ENCODE measurements at places on chromosomes 1 and 21.
A peak's percentile ranks its signal among the peaks of the same experiment; 100 is the strongest.

GRCh38 chr1:169511316-169512005 is 25.7 kb upstream of the SLC19A2 start:
- peak; percentile 36 for DNase-seq

- no peak for DNase-seq
Observed at GRCh38 chr1:153506831-153507413, 28.9 kb downstream of the S100A6 start.

GRCh38 chr1:51170342-51170741 is 65.7 kb upstream of the RNF11 start:
- no peak for DNase-seq

DNA sequence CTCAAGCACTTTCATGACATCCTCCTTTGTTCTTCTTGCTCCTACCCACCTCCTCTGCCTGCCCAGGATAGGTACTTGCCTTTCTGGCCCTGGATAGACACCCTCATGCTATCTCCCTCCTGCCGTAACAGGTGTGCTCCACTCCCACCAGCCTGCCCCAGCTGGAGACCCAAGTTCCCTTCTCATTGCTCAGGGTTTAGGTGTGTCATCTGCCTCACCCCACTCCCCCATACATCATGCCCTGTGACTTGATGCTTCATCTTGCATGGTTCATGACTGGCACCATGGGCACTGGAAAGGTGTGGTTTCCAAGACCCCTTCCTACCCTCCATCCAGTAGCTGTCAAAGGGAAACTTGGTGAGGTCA is 5.9 kb downstream of the RHEX start:
- DNase-seq, result no peak

DNA sequence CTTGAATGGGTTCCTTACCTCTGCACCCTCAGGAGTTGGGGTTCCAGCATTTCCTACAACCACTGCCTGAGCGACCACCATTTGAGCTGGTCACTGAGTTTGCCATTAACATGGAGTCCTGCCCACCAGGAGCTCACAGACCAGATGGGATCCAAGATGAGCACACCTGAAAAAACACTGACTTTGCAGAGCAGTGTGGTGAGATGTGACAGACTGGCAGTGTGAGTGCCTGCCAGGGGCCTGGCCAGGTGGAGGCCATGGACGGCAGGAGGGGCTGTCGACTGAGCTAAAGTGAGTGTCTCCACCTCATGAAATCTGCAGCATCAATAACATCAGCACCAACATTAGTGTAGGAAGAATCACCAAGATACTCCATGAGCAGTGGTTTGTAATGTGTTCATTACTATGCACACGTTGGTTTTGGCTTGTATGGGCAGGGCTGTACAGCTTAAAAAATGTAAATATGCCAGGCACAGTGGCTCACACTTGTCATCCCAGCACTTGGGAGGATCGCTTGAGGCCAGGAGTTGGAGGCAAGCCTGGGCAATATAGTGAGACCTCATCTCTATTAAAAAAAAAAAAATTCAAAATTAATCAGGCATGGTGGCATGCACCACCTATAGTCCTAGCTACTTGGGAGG is 12.2 kb upstream of the MIXL1 start:
- no peak for DNase-seq

DNA sequence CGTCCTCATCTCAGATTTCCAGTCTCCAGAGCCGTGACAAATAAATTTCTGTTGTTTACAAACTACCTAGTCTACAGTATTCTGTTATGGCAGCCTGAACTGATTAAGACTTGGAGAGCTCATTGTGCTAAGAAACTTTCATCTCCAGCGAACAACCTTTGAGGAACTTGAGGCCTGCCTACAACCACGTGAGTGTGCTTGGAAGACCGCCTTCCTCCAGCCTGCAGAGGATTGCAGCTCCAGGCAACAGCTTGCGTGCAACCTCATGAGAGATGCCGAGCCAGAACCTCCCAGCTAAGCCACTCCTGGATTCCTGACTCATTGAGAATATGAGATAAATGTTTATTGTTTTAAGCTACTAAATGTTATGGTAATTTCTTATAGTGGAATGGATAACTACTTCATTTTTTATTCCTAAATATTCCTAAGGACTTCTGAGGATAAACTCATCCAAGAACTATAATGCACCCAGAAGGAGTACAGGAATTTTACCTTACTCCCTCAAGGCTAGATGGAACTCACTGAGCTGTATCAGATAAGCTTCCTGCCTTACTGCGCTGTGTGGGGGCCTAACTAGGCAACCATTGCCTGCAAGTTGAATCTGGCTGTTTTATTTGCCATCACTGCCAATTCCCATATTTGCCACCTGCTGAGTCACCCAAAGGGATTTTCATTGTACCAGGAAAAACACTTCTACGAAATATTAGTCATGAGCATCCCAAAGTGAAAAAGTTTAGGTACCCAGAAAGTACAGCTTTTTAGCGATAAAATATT is 17.6 kb downstream of the FAM177B start:
- DNase-seq, result no peak

GRCh38 chr1:190212450-190212849 is 265.2 kb downstream of the BRINP3 start:
- no peak for DNase-seq

- DNase-seq, result no peak
Observed at GRCh38 chr1:91736146-91736714, 149.7 kb downstream of the TGFBR3 start.

GRCh38 chr1:9340864-9341263 is 48.2 kb downstream of the SPSB1 start:
- no peak for DNase-seq

DNA sequence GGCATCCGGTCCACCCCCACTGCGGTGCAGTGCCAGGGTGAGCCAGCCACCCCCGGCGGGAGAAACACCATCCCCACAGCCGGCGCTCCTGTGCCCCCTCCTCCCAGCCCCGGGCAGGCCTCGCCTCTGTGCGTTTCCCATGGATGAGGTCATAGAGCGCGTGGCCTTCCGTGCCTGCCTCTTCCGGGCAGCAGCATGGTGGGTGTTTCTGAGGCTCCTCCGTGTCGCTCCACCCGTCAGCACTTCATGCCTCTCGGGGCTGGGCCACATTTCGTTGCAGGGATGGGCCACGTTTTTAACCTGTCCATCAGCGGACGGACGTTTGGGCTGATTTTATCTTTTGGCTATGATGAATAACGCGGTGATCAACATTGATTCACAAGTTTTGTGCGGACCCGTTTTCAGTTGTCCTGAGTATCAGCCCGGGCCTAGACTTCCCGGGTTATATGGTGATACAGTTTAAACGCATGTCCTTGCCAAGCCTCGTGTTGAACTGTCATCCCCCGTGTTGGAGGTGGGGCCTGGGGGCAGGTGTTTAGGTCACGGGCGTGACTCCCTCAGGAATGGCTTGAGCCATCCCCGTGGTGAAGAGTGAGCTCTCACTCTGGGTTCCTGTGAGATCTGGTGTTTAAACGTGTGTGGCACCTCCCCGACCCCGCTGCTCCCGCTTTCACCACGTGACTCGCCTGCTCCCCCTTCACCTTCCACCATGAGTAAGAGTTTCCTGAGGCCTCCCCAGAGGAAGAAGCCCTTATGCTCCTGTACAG is 64.8 kb downstream of the SLX9 start:
- DNase-seq, result no peak

- DNase-seq, result no peak
Observed at GRCh38 chr1:212315907-212316306, 30.7 kb downstream of the PPP2R5A start.

DNA sequence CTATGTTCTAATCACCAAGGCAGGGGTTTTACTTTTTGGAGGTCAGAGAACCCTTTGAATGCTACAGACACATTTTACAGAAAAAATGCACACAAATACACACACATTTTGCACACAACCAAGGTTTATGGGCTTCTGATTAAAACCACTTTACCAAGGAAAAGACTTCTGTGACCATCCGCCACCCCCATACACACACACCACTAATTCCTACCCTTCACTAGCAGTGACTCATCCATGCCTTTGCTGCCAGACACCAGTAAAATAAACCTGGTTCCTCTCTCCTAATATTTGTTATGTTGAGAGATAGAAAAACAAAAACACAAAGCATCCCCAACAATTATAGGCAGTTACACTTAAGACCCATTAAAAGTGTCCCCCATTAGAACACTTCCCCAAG is 12.9 kb downstream of the PIGM start:
- DNase-seq, result no peak

DNA sequence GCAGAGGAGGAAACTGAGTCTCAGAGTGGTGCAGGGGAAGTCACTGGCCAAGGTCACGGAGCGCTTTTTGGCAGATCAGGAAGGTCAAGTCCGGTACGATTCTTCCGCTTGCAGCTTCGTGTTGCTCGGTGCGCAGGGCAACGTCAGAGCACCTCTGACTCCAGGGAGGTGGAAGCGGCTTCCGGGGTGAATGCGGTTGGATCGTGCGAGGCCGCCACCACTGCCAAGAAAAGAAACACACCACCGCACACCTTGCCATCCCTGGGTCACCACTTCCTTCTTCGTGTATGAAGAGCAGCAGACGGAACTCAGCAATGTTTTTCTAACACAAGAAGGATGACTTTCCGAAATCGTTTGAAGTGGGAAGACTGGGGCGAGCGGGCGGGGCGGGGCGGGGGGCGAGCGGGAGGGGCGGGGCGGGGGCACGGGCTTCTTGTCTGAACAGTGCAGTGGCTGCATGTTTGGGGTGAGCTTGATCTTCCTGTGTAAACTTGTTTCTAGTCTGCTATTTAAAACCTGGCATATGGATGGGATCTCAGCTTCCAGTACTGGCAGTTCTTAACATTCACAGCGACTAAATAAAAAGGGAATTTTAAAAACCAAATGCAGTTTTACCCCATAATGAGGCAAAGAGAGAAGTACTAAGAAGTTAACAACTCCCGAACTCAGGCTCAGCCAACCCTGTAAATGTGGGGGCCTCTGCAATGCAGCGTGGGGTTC is 300.0 kb downstream of the RRAGC start:
- no peak for DNase-seq

DNA sequence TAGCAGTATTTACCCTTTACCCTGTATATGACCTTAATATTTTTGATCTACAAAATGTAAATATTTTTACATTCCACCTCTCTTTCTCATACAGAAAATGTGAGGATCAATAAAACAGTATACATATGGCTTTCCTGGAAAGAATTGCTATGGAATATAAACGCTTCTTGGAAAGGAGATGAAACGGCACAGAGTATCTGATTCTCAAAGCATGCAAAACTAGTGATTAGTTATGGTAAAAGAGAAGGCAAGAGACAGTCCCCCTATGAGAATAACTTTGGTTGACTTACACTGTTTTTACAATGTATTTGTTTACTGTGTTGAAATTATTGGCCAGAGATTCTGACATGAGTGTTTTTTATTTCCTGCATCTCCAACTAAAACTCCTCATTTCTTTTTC is 204.6 kb upstream of the C21orf91 start:
- DNase-seq, result no peak

DNA sequence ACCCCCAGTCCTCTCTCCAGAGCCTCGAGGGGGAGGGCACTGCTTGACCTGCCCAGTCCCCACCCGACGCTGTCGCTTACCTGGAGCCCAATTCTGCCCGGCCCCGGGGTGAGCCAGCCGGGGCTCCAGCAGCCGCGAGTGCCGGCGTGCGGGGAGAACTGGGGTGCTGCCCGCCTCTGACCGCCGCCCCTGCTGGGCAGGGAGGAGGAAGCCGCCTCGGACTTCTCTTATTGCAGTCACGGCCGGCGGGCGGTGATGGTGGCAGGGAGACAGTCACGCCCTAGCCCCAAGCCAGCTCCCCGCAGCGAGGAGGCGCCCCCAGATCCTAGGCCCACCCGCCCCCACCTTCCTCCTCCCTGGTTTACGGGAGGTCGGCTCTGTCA is at the start of gene FGR:
Gene FGR, minus strand, starts transcription at position 201 of the 383 bp plus-strand sequence. CDS start 11,269 bp downstream, outside the sequence.
- no peak for DNase-seq

DNA sequence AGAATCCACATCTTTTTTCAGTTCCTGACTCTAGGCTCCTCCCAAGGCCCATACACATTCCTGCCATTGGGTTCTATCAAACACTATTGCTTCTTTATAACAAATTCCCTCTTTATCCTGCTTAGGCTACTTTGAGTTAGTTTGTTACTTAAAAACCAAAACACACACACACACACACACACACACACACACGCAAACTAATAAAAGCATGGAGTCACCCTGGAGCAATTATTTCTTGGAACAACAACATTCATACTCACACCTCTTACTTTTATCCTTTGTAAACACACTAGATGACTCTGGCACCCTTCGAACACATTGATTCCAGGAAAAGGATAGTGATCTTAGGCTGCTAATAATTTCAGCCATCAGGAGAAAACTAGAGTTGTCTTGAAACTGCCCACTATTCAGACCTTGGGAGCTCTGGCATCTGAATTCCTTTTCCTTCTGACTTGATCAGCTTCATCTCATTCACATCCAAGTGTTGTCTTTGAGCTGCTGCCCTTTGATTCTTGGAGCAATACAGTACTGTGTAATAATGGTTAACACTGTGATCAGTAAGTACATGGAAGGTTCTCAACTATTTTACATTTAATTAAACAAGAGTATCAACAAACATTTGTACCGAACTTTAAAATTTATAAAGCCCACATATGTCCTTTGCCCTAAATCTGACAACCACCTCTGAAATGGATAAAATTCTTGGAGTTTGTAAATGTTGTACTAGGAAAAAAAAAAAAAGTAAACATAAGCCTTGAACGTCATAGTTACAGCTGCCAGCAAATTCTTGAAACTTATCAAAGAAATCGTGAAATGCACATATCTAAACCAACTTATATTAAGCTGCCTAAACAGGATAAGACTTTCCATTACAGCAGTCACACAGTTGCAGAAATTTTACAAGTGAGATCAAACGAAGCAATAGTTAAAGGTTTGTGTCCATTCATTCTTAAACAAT is 2.8 kb upstream of the SEC22B start:
- DNase-seq, result no peak

DNA sequence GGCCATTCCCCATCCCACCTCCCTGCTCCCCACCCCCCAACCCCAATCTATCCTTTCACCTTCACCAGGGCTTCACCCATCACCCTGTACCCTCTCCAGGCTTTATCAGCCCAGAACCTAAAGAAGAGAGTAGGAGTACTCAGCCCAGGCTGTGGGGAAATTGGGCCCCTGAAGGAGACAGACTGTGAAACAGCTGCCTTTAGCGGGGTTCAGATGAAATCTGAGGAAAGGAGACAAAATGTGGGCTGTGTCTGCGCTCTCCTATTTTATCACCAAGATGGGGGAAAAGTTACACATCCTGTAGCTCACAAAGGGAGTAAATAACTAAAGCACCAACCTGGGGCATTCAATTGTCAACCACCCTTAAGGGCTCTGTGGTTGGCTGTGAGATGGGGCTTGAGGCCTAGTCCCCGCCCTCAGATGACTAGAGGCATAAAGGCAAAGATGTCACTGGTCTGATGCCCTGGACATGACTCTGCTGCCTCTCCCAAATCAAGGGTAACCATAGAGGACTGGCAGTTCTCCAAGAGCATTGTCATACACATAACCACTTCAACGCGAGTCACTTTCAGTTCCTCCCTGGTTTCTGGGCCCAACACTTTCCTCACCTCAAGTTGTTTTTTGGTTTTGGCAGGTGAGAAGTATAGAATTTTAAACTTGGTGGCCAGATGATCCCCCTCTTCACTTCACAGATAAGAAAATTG is 30.0 kb downstream of the SLC27A3 start:
- DNase-seq, result no peak

- no peak for DNase-seq
Observed at GRCh38 chr1:227913764-227914721, 33.7 kb downstream of the WNT9A start.

- no peak for DNase-seq
Observed at GRCh38 chr1:245800901-245801605, 646.3 kb downstream of the KIF26B start.

Data from NCI-H1930 (cell line).